ENCODE measurements at places on chromosomes 2 and 18.

DNA sequence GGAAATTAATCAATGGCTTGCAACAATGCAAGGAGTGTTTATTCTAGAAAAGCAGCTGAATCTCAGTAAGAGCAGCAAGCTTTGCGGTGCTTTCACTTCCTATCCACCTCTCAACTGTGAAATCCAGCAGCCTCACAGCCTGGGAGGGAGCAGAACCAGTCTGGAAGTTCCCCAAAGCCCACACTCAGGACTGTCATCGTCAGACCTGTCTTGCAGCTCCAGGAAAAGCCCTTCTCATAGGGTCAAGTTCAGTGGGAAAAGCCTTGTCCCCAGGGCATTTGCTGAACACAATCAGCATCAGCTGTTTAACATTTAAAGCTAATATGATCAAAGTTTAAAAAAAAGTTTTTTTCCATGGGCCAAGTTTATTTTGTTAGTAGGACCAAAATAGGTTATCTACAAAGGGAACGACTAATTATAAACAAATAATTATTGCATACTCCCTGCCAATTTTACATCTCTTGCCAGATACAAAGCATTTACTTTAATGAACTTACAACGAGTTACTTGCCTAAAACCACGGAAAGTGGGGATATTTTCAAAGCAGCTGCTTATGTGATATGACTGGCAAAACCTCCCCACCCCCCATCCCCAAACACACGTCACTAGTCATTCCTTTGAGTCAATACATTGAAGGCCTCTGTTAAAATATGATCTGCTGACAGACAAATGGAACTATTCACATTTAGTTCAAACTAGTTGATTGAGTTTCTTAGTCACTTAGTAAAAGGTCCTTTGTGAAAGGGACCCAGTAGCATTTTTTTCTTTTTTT, 36.8 kb downstream of the PARD6G start:
- DNase-seq: no peak

GRCh38 chr18:56992777-56993176, 154.1 kb upstream of the BOD1L2 start:
- DNase-seq: no peak

- no peak for DNase-seq
Observed at GRCh38 chr18:11987527-11987926, 6.2 kb downstream of the IMPA2 start.

GRCh38 chr2:187847245-187848208, 293.3 kb upstream of the TFPI start:
- no peak for DNase-seq

DNA sequence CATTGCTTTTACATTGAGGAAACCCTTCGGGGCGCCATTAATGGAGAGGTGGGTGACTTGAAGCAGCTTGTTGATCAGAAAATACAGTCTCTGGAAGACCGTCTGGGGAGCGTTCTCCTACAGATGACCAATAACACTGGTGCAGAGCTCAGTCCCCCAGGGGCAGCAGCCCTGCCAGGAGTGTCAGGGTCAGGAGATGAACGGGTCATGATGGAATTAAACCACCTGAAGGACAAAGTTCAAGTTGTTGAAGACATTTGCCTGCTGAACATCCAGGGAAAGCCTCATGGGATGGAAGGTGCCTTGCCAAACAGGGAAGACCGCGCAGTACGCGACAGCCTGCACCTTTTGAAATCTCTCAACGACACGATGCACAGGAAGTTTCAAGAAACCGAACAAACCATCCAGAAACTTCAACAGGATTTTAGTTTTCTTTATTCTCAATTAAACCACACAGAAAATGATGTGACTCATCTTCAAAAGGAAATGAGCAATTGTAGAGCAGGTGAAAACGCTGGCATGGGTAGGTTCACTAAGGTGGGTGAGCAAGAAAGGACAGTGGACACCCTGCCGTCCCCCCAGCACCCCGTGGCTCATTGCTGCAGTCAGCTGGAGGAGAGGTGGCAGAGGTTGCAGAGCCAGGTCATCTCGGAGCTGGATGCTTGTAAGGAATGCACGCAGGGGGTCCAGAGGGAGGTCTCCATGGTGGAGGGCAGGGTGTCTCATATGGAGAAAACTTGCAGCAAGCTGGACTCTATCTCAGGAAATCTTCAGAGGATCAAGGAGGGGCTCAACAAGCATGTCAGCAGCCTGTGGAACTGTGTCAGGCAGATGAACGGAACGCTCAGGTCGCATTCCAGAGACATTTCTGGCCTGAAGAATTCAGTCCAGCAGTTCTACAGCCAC, 45.0 kb downstream of the EMILIN2 start:
- no peak for DNase-seq

GRCh38 chr2:111062417-111062816, 58.3 kb upstream of the BCL2L11 start:
- DNase-seq: no peak

GRCh38 chr18:52995875-52996274, 655.9 kb downstream of the DCC start:
- DNase-seq: no peak

GRCh38 chr2:236755278-236755840, 185.7 kb downstream of the ACKR3 start:
- no peak for DNase-seq

DNA sequence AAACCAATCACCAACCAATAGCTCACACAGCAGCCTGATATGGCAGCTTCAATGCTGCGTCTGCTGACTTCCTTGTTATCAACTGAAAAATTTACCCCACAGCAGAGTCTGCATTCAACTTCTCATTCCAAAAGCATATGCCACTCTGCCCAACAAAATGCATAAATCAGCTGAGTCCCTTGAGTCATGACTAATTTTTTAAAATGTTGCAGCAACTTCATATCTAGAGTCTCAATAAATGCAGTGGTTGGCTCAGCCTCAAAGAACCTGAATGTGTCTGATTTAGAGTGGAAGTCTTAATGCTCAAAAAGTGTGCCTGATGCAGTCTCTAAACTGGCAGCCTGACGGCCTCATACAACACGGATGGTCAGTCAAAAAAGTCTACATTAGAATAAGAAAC, 46.5 kb downstream of the FARSB start:
- no peak for DNase-seq

GRCh38 chr2:220226076-220226475, 598.6 kb downstream of the SLC4A3 start:
- DNase-seq: no peak

DNA sequence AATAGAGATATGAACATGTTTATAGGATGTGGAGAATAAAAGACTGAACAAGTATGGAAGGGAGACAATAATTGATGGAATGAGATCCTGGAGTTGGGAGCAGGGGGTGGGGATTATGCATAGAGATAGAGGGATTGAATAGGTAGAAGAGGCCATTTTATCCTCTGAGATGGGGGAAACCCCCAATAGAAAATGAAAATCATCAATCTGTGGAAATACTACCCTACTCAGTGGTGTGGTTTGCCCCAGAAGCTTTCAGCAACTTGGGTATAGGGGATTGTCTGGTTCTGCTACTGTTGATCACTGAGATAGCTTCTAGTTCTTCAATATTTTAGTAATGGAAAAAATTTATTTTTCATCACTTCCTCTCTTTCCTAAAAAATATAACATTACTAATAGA, 41.1 kb upstream of the RMND5A start:
- DNase-seq: no peak

DNA sequence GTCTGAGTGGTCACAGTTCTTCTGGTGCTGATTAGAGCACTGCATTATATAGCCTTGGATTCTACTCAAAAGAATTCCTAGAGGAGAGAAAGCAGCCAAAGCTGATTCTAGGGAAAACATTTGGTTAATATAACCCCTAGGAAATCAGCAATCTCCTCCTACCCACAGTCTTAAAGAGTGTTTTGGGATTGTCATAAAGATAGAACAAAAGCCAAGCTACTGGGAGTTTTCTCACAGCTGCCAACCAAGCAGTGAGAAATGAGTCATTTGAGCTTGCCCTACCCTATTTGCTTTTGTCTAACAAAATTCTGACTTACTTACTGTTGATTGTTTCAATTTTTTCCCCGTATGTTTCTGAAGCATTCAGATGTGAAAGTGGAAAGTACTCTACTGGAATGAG, 469.3 kb downstream of the PLCL1 start:
- no peak for DNase-seq

DNA sequence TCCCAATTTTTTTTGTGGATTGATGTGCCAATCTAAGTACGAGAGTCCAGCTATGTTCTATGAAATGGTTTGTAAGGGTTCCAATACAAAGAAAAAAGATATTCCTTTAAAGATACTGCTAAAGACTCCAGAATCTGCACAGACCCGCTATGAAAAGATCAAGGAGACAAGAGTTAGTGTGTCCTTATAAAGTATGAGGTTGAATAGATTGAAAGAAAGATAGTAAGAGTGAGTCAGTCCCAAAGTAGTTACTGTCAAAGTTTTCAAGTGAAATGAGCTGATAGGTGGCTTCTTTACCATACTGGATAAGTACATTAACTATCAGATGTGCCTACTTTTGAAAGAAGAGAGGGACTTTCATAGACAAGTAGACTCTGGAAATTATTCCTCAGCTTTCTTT, 17.9 kb upstream of the EHBP1 start:
- no peak for DNase-seq

GRCh38 chr2:12361506-12361905, 355.2 kb upstream of the TRIB2 start:
- no peak for DNase-seq

DNA sequence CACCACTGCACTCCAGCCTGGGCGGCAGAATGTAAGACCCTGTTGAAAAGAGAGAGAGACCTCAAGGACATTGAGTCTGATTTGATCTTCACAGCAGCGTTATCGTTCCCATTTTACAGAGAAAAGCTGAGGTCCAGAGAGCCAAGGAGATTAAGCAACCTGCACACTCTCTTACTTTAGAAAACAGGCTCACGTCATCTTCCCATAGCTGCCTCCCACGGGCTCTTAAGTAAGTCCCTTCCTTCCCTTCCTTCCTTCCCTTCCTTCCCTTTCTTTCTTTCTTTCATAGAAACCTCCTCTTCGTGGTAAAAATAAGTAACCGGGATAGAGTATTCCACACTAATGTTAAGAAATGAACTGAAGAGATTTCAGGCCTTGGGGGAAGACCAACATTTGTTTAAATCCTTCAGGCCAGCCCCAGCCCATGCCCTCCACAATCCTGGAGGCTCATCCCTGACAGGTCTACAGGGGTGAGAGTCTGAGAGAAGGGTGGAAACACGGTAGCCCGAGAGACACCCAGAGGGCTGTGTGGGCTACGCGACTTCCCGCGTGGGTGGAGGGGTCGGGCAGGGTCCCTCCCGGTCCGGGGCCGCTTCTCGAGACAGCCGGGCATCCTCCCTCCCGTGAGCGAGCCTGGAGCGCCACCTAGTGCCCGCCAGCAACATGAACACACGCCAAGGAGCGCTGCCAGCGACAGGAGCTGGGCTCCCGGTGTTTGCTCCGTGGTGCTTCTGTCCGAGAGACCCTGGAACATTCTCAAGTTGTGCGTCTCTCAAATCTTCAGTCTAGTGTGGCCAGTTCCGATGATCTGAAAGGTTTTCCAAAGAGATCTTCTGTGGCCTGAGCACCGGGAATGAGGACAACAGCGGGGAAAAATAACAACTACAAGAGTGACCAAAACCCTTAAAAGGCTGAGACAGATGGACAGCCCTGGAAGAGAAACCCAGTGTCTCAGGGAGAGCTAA, 160.3 kb downstream of the INO80D start:
- DNase-seq: peak; percentile 72

DNA sequence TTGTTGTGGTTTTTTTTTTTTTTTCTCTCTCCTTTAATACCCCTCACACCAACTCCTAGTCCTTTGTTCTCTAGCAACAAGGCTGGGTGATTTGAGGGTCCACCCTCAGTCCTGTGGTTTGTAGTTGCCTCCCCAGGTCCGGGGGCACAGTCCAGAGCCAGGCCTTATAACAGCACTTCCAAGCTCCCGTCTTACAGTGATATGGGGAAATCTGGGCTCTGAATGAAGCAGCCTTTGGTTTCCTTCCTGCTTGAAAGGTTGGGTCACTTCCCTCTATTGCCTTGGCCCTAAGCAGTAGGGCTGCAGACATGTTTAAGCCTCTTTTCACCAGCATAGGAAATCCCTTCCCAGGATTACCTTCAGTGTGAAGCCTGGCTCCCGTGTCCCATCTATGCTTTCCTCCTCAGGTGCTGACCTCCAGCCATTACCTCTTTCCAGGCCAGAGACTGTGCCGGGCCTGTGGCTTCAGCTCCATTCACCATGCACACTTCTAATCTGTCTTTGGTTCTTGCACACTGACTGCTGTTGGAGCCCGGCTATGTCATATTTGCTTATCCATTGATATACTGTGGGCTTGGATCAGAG, 21.2 kb upstream of the NTSR2 start:
- no peak for DNase-seq

GRCh38 chr2:102005989-102006885, 14.5 kb downstream of the IL1R2 start:
- DNase-seq: no peak

GRCh38 chr2:8174641-8175257, 507.1 kb upstream of the ID2 start:
- no peak for DNase-seq

- DNase-seq: no peak
Observed at GRCh38 chr2:168174756-168175155, 72.6 kb downstream of the STK39 start.

DNA sequence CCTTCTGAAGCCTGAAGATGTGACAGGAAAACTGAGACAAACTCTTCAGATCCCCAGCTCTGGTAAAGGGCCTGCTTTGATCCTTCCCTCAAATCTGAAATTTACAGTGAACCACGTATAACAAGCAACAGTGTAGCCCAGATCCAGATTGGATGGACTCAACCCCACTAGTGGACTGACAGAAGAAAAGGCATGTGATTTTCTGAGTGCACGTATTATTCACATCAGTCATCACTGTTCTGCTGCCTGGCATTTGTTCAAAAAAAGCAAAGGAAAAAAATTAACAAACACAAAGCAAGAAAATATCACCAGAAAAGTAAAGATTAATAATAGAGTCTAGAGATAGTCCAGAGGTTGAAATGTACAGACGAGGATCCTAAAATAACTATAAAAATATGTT, 87.6 kb downstream of the CYRIA start:
- DNase-seq: no peak

DNA sequence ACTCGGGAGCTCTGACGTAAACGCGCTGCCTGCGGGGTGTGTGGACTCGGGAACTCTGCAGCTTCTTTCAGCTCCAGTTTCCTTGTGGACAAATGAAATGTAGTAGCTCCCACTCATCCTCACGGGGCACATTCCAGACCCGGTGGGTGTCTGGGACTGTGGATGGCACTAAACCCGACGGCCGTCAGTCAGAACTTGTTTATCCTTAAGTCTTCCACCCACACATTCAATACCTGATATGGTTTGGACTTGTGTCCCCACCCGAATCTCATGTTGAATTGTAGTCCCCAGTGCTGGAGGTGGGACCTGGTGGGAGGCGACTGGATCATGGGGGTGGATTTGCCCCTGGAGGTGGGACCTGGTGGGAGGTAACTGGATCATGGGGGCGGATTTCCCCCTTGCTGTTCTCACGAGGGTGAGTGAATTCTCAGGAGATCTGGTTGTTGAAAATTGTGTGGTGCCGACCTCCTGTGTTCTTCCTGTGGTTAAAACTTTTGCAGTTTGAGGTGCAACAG, 81.2 kb upstream of the SNTG2 start:
- DNase-seq: no peak

All from NCI-H2171 (cell line).